ENCODE measurements at places on chromosomes 5 and 9. TPM values are rescaled to one million over a fixed set of nuclear protein-coding genes. Genes with fewer than 3 reads are reported as not detected.

- no peak for DNase-seq
These were observed 106.9 kb downstream of the GLDC start for GRCh38 chr9:6538666-6539071.

GRCh38 chr5:54401515-54401914 is 54.0 kb upstream of the HSPB3 start:
- DNase-seq, result no peak

DNA sequence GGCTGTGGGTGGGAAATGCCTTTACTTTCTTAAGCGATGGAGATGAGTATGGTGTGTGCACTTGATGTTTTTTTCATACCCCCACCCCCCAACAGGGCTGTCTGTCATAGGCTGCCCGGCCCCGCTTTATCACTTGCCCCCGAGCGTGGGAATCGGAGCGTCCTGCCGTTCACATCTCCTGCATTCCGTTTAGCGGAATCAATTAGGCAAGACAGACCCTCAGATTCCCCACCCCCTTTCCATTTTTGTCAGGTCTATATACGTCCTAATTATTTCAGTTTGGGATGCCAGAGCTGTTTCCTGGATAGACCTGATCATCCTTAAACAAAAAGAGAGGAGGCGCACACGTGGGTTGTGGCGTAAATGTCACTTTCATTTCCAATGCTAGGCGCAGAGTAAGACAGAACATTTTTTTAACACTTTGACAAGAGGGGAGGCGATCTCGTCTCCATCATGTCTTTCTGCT is 217.2 kb downstream of the MEF2C start:
- no peak for DNase-seq

GRCh38 chr5:38046103-38046502 is 206.3 kb upstream of the GDNF start:
- DNase-seq, result no peak

DNA sequence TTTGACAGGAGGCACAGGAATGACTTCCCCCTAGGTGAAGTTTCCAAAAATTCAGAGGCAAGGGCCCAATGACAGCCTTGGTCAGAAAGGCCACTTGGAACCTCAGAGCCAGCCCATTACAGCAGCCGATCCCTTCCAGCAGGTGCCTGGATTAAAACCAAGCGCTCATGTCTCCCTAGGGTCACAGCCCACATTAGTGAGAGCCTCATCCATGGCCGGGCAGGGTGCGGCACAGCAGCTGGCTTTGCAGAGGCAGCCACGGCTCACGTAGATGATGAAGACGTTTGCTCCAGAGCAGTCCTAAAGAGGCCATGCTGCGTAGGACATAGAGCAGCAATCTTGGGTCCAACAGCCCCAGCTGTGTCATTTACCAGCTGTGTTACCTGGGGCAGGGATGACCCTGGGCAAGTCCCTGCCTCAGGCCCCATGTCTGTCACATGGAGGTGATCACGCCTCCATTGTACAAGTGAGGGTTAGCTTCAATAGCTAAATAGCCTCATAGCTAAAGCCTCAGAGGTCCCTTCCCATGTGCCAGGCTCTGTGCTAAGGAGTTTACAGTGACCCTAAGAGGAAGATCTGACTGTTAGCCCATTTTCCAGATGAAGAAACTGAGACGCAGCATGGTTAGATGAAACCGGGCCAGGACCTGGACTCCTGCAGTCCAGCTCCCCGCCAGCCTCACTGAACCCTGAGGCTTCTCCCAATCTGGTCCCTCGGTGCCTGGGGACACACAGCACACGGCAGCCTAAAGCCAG is 39.2 kb downstream of the NEK6 start:
- DNase-seq, result no peak

GRCh38 chr5:88426441-88426840 is 157.8 kb upstream of the TMEM161B start:
- DNase-seq, result no peak

DNA sequence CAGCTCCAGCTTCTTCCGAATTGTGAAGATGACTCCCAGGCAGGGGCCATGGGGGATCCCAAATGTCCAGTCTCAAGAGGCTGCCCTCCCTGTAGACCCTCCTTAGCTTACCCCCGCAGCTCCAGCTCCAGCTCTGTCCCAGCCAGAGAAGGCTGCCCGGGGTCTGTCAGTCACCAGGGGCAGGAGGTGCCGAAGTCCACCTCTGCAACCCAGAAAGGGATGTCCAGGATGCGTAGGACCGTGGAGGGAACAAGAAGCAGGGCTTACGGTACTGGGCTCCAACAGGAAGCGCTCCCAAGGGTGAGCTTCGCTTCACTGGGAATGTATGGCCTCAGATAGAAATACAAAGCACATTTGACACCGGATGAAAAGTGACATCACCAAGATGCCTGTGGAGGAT is 6.0 kb downstream of the IPPK start:
- no peak for DNase-seq

DNA sequence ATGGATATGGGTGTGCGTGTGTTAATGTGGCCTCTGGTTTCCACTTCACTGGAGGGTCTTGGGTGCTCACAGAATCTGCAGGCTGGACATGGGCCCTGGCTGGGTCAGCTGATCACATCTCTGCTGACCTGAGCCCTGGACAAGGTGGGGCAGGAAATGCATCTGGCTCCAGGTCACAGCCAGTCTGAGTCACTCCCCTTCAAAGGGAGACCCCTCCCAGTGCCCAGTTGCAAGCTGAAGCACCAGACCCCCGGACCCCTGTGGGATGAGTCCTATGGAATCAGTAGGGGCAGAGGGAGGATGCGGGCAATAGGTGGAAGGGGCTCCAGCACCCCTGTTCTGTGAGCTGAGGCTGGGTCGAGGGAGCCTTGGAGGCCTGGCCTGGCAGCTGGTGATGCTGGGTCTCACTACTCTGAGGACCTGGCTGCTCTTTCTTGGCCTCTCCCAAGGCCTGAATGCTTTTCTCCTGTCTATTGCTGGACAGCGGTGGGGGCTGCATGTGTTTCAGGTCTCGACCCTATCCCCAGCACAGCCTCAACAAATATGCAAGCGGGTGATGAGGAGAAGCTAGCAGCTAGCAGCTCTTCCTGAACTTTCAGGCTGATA is 54.5 kb downstream of the PHF2 start:
- no peak for DNase-seq

Gene LCN12
- total RNA-seq, result 0.41 TPM

Gene C8G
- total RNA-seq, result not detected

Gene HTR4
- total RNA-seq, result not detected

Gene PIP5K1B
- not detected for total RNA-seq

Gene SPATA31E1
- not detected for total RNA-seq

Gene SLC36A3
- not detected for total RNA-seq

Gene ZMYND19
- 28.0 TPM for total RNA-seq

Gene IL3
- total RNA-seq, result not detected

Gene SPINK4
- total RNA-seq, result not detected

Gene PCDHA2
- total RNA-seq, result not detected

Gene UGCG
- 52.3 TPM for total RNA-seq
